ENCODE measurements at places on chromosomes 6 and 20.

- no peak for DNase-seq
These were observed 483 bp downstream of the SMIM26 start for GRCh38 chr20:18567739-18568091.

DNA sequence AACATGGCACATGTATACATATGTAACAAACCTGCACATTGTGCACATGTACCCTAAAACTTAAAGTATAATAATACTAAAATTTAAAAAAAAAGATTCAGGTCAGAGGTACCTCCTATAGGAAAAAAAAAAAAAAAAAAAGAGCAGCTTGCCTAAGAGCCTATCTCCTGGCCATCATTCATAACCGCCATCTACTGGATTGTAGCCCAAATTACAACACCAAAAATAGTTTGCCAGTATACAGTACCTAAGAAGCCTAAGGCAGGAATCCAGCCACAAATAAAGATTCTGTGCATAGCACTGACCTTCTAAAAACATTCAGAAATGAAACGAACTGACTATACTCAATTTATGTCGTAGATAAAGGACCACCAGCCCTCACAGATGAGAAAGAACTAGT lies 438.4 kb upstream of the ADGRB3 start:
- DNase-seq: no peak

- DNase-seq: no peak
These were observed 9.9 kb upstream of the PCIF1 start for GRCh38 chr20:45924391-45925261.

- no peak for DNase-seq
These were observed 333.8 kb downstream of the TFAP2A start for GRCh38 chr6:10081075-10081474.

DNA sequence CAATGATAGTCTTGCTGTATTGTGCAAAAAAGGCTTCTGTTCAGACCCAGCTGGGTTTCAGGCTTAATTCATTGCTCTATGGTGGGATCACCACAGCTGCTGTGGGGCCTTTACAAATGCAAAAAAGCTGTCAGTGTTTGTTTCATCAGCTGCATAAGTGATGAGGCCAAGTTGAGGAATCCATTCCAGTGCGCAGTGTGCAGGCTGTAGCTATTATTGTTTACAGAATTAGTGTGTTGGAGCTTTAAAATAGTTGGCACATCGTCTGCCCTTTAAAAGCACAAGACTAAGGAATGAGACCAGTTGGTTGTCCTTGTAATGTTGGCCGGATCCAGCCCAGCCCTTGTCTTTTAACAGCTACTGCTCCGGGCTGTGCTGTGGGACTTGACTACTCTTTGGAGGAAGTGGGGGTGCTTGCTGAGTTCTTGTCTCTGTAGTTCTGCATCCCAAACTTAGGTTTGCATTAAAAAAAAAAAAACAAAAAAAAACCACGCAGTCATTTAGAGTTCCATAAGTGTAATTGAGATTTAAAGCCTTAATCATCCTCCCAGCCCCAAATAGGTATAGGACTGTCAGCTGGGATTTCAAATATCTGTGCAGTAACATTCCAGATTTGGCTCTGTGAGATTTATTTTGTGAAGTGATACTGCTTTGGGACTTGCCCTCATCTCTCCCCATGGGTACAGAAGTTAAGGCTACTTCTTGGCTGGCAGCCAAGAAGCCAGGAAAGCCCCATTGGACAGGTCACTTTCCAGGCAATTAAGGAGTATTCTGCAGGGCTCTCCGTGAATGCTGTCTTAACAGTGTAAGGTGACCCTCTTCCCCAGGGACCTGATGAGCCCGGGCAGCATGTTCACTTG lies 19.3 kb downstream of the JARID2 start:
- no peak for DNase-seq

DNA sequence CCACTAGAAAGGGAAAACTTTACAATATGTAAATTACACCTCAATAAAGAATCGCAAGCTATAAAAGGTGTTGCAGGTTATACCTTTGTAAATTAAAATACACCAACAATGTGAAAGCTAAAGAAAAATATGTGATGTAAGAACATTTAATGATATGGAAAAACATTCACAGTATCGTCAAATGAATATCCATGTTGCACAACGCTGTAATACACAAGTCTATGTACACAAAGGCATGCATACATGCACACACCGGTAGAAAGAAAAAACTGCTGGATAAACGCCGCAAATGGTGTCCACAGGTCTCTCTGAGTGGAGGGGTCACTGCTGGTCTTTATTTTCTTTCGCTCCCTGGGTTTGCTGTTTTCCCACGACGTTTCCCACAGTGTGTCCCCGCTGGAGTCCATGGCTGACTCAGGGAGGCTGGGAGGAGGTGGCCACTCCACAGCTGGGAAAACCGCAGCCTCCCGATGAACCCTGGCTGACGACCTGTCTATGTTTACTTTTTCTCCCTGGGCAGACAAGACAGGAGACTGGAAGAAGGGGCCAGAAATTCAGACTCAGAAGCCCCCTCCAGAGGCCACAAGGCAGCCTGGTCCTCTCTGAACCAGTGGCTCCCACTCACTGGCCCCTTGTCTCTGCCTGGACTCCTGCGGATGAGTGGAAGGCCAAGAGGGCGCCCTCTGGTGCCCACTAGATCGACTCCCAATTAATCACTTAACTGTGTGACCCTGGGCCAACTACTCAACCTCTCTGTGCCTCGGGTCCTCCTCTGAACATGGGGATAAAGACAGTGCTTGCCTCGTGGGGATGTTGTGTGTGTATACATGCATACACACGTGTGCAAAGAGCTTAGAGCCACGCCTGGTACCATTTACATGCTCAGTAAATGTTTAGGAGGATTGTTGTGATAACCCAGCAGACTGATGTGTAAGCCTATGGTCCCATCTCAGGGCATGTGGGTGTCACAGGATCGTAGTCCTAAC lies 12.8 kb upstream of the BPI start:
- no peak for DNase-seq

DNA sequence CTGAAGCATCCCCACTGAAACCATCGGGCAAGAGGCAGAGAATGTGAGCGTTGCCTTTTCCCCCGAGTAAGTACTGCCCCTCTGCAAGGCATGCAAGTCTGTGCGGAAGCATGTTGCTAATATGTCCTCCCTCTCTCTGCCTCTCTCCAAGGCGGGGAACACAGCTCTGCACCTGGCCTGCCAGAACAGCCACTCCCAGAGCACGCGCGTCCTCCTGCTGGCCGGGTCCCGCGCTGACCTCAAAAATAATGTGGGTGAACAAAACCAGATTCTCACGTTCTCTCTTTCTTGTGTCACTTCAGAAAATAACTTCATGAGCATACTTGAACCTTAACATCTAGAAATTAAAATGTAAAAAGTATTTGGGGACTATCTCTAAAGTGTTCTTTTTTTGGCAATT lies 26.4 kb downstream of the LYRM2 start:
- no peak for DNase-seq

GRCh38 chr20:588932-589672 lies 21.0 kb downstream of the TCF15 start:
- DNase-seq: no peak

- no peak for DNase-seq
These were observed at the start of gene NOL4L for GRCh38 chr20:32585011-32585585. NOL4L (minus strand) TSS chr20:32585333; CDS start chr20:32584890, 443 bp downstream.

- no peak for DNase-seq
These were observed 34.0 kb upstream of the NUP153 start for GRCh38 chr6:17740559-17741220.

GRCh38 chr20:18101125-18101810 lies 36.4 kb upstream of the KAT14 start:
- no peak for DNase-seq

GRCh38 chr6:159693128-159693893 lies at the start of gene SOD2:
SOD2 (minus strand) TSS chr6:159693241; CDS start chr6:159693167, 74 bp downstream.
- peak; percentile 55 for DNase-seq

DNA sequence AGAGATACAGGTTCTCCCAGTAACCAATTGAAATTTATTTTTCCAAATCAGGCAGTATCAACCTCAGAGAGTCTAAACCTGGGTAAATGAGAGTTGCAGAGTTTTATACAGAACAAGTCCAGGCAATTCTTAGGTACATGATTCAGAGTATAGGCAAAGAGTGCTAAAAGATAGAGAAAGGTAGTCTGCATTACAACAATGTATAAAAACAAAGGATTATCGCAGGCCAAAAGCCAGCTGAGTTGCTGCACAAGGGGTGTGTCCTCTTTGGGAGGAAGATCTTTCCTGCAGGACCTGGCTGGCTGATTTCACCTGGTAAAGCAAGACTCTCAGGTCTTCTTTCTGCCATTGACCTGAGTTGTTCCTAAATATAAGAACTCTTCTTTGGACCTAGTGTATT lies 48.9 kb upstream of the ECHDC1 start:
- no peak for DNase-seq

GRCh38 chr20:46624946-46625345 lies 26.3 kb downstream of the SLC13A3 start:
- no peak for DNase-seq

DNA sequence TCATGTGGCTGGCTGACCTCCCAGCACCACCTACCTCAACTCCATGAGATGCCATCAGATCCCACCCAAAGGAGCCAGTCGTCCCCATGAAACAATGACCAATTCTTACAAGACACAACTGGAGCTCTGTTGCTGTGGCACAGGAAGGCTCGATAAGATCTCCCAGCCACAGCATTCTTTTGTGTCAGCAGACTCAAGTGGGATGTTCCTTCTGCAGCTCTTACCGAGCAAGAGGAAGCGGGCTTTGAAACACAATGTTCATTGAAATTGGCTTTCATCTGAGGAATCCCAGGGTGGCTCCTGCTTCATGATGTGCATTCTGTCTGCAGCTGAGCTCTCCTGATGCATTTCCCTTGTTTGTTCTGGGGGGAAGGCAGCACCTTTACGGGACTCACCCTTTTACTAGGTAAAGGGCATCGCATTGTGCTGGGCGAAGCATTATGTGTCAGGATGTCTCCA lies 222.0 kb upstream of the SGK1 start:
- DNase-seq: no peak

DNA sequence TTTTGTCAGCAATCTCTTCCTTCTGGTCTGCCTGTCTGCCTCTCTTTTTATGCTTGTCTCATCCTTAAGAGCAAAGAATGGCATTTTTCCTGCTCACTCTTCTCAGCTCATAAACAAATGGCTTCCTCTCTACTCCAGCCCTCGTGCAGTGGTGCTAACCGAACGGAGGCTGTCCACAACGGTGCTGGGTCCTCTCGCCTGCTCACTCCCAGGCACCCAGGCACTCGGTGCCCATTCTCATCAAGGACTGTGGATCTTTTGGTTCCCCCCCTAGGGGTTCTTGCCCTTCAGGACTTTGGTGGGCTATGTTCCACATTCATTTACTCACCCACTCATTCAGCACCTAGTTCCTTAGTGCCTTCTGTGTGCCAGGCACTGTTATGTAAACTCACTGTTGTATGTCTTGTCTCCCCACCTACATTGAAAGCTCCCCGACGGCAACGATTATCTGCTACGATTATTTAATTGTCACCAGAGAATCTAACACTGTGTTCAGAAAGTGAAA lies 113.9 kb downstream of the FYN start:
- DNase-seq: no peak

DNA sequence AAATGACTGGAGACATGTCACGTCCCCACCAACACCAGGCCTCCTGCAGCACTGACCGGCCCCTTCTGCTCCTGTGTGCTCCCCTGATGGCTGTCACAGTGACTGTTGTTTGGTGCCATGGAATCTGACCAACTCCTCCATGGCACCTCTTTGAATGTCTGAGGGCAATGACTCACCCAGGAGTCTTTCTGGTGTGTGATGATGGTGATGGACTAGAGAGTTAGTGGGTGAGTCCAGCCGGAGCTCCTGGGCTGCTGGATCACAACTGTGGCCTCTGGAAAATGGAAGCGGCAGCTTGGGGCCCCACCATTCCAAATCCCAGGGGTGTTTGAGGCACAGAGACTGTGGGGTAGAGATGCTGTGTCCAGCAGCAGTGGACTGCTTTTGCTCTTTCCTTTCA lies 133.3 kb downstream of the TFAP2C start:
- DNase-seq: no peak

DNA sequence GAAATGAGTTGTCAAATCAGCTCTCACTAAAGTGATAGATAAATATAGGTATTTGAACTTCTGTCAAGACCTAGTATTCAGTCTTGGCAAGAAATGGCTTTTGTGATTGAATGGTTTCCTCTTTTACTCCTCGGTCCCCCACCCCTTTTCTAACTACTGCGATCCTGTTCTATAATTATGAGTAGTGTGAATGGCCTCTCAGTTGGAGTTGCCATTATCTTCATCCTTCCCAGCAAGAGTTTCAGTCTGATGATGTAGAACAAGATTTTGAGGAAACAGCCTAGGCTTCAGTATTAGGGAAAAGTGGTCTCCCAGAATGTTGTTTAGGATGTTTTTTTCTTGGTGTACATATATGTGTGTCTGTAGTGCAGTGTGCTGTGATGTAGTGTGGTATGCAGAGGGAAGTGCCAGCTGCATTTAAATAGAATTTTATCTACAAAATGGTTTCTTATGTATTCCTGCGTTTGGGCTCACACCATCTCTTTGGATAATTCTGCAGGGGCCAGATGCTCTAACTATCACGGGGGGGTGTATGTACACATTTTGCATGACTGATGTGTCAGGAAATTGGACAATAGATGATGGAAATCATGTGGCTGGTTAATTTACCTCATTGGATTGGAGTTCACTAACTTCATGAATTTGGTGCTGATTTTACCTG lies 180.1 kb upstream of the MMS22L start:
- DNase-seq: no peak

- DNase-seq: no peak
These were observed 19.0 kb upstream of the TRDN start for GRCh38 chr6:123655521-123656306.

- no peak for DNase-seq
These were observed 17.9 kb downstream of the ABHD12 start for GRCh38 chr20:25372584-25373336.

- no peak for DNase-seq
These were observed 4.5 kb upstream of the SPDEF start for GRCh38 chr6:34560366-34561226.

DNA sequence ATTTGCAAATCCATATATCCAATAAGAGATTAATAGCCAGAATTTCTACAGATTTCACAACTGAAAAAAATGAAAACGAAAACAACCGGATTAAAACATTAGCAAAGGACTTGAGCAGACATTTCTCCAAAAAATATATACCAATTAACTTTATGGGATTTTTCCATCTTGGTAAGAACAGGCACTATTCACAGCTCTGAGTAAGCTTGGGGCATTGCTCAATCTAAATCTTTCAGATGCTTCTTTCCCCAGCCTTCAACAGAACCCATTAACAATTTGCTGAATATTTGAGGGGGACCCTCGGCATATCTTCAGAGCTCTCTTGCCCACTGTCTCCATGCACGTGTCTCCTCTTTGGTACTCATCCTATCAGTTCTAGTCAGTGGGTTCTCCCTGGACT lies 111.7 kb upstream of the CD93 start:
- DNase-seq: no peak

DNA sequence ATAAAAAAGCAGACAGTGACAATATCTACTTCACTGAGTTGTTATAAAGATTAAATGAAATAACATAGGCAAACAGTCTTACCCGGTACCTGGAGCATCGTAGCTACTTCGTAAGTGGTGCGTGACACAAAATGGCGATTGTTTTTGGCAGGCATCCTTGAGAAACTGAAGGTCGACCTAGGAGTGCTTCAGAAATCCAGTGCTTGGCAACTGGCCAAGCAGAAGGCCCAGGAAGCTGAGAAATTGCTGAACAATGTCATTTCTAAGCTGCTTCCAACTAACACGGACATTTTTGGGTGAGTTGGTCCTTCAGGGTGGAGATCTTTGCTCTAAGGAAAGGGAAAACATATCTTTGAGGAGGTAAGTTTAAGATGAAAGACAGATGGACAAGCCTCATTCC lies 4.8 kb downstream of the BPIFA2 start:
- no peak for DNase-seq

All from stimulated activated CD8-positive, alpha-beta memory T cell treated with anti-CD3 and anti-CD28 coated beads, Interleukin-4, amount 100 ng/mL, for 1 hour (primary cell).